ENCODE measurements at places on chromosomes 1 and 21.

DNA sequence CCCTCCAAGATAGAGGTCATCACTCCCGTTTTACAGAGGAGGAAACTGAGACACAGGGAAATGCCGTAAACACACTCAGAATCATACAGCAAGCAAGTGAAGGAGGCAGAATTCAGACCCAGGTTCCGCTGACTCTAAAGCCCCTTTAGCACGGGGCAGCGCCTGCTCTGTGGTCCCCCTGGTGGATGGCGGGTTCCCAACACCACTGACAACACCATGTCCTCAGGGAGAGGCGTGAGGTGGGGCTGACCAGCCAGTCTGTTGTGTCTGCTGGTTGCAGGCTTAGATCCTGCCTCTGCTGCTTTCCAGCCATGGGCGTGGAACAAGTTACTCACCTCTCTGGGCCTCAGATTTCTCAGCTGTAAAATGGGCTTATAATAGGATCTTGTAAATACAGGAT is 617.3 kb downstream of the MATN1 start:
- no peak for DNase-seq

DNA sequence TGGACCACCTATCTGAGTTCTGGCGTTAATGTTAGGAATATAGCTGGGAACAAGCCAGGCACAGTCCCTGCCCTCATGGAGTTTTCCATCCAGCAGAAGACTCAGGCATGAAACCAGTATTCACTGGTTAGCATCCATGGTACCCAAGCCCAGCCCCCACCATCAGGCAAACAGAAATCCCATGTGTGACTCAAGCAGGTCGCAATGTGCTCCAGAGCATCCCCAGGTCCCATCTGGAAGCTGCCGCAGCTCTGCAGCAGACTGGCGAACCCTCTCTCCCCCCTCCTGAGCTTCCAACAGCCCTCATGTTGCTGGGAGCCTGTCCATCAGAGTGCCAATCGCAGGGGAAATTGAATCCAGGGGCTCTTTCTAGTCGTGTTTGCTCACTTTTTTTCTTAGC is 174.2 kb downstream of the RRAGC start:
- no peak for DNase-seq

GRCh38 chr1:241592273-241592958 is 47.8 kb downstream of the CHML start:
- no peak for DNase-seq

DNA sequence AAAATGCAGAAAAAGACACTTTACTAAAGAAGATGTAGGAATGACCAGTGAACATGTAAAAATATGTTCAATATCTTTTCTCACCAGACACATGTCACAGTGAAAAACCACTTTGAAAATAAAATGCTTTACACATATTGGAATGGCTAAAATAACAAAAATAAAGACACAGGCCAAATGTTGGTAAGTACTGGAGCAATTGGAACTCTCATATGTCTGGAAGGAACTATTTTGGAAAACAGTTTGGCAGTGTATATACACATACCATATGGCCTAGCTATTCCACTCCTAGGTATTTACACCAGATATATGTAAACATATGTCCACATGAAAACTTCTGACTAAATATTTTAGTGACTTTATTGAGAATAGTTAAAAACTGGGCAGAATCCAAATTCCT is 927.2 kb downstream of the BRINP3 start:
- no peak for DNase-seq

- no peak for DNase-seq
Observed at GRCh38 chr21:46289655-46290179, 3.6 kb downstream of the YBEY start.

DNA sequence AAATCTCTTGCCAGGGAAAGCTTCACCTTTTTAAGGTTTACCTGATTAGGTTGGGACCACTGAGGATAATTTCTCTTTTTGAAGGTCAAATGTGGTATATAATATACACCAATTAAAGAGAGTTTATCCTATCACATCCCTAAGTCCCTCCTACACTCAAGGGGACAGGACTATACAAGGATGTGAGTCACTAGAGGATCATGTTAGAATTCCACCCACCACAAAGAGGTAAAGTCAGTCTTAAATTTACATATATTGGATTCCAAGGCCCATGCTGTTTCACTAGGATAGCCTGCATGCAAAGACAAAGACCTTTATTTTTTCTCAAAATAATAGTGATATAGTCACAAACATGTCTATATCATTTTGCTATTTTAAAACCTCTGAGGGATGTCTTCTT is 164.4 kb downstream of the GIPC2 start:
- DNase-seq: no peak

DNA sequence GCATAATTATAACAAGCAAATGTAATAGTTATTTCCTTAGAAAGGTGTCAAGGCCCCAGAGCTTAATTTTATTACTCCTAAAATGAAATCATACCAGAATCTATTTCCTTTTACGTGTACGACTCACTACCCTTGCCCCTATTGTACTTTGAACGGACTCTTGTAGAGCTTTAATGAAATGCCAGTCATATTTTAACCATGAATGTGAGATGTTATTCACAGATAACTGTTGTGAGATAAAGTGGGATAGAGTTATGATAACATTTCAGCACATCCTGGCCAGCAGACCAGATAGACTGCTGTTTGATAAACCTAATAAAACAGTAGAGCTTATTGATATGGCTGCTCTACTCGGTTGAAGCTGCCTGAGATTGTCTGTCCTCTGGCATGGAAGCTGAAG is 500.8 kb upstream of the PBX1 start:
- DNase-seq: no peak

All from SW 1271 (cell line).